GM18507 (cell line): ENCODE measurements at places on chromosomes 7 and 10.

- DNase-seq = no peak
These were observed 88.5 kb upstream of the GNA12 start for GRCh38 chr7:2932402-2933251.

DNA sequence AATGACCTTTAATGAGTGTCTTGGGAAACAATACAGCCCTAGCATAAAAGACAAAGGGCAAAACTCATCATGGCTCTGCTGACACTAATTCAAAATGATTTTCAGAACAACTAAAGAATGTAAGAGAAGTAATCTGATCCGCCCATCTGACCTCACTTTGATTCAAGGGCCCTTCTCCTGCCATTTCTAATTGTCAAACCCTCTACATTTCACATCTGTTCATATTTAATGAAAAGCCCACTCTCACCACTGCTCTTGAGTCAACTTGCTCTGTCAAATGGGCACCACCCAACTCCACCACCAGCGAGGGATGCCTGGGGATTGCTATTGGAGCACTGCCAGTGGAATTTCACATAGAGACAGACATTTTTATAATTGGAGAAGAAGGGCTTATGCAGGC is 639.2 kb downstream of the KCNMA1 start:
- no peak for DNase-seq

- DNase-seq = no peak
These were observed 151.5 kb upstream of the KAT6B start for GRCh38 chr10:74674927-74675326.

DNA sequence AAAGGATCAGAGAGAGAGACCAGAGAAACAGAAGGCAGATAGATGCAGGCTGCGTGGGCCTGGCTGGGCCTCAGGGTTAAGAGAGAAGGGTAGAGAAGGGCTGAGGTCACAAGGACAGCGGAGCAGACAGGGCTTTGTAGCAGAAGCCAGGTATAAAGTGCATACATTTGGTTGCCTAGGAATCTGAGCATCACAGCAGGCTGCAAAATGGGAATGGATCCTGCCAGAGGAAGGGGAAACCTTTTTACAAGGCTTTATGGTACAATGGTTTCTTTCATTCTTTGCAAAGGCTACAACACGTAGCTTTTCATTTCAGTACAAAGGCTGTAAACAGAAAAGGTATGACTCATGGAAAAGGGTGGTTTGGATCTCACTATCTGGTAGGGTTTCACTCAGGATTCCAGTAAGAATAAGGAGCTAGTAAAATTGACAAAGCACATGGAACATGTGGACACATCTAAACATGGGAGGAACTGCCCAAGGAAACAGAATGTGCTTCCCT is 275.1 kb downstream of the DOCK4 start:
- DNase-seq = no peak

DNA sequence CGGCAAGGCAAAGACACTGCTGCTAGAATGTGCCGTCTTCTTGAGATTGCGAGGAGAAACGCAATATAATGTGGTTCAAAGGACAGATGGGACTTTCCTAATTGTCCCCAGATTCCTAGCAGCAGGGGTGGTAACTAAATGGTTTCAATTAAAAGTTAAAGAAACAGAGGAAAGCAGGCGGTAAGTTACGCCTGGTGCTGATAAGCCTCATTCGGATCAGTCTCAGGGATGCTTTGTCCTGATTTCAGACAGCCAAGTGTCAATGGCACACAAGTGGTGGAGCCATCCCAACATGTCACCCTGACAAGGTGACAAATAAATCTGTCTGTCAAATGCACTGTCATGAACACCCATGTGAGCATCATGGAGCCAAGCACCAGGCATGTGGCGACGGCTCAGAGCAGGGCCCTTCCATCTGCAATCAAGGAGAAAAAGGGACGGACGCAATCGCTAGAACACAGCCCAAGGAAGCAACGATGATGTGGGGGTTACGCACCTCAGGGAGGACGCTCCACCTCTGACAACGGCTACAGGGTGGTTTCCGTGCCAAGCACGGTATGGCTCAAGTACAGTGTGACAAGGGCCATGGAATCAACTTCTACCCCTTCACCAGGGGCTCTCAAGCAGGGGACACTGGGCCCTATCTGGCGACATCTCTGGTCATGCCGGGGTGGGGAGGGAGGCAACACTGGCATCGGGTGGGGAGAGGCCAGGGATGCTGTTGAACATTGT is 66.2 kb downstream of the CTBP2 start:
- DNase-seq = no peak

- no peak for DNase-seq
These were observed 18.3 kb upstream of the PPIF start for GRCh38 chr10:79328737-79329504.

DNA sequence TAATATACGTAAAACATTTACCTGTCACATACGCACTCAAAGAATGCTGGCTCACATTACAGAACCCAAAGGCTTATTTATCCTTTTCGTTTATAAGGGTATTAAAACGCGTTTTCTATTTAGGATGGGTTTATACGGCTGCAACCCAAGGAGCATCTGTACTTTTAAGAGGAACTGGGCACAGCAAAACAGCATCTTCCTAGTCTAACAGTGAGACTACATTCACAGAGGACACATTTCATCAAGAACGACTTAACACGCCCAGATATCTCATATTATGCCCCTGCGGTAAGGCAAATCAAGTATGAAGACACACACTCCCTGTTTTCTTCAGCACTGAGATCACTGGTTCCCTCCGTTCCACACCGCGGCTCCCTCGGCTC is 533 bp upstream of the DMTF1 start:
- no peak for DNase-seq

- DNase-seq = no peak
These were observed 135.0 kb downstream of the RALA start for GRCh38 chr7:39758234-39758970.

DNA sequence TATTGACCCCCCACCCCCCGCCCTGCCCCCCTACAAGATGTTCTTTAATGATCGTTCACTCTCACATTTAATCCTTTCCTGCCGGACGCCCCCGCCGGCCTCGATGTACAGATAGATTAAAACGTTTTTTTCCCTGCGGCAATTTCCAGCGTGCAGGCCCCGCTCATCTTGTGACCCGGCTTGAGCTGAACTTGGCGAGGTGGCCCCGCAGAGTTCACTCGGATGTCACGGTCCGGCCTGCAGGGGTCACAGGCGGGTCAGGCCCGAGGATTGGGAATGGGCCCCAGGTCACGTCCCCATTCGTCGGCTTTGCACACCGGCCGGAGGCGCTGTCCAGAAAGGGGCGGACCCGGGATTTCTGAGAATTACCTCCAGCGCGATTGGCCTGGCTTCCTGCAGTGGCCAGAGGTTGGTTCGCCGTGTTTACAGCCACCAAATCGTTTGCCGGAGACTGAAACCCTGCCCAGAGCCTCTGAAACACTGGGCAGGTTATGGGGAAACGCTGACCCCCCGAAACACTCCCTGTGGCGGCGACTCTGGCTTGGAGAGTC is 1.9 kb upstream of the CYP26A1 start:
- no peak for DNase-seq

- DNase-seq = no peak
These were observed 152.0 kb upstream of the ADO start for GRCh38 chr10:62652564-62652963.
